ENCODE measurements at places on chromosomes 1 and 21.

DNA sequence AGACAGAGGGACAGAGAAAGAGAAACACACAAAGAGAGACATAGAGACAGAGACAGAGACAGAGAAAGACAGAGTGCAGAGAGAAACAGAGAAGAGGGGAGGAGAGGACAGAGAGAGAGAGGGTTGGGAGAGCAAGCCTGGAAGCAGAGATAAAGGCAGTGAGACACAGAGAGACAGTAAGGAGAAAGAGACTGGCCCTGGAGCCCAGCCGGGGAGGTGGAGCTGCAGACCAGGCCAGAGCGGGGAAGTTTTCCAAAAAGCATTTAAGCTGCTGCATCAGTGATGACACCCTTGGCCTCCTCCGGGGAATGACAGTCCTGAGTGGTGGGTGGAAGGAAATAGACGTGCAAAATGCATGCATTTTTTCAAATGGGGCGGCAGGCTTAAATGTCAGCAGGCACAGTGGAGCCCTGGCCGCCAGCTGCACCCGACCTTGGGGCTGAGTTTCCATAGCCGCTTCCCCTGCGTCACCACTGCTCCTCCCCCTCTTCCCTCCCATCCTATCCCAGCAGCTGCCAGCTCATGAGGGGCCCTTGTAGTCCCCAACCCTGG lies 95.4 kb upstream of the KLHDC7A start:
- no peak for DNase-seq

DNA sequence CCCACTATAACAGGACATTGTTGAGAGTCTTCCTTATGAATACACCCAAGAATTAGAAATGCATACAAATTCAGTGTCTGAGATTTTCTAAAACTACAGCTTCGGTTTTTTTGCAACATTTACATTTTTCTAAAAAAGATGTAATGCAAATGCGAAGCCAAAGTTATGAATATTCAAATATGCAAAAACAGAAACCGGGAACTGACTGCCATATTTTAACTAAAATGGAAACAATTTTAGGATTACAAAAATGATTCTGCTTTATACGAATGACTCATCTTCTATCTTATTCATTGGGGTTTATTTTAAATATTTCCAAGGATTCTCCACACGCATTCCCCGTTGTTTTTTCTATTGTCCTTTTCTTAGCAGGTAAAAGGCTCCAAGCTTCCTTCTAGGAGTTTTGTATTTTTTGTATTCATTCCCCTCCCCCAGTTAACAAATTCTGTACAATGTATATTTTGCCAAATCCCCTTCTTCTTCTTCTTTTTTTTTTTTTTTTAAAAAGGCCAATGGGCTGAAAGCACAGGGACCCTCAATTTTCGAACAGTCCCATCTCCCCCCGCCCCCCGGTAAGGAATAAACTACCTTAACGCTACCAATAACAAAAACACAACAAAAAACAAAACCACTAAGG lies 1.0 kb downstream of the ARPC5 start:
- no peak for DNase-seq

DNA sequence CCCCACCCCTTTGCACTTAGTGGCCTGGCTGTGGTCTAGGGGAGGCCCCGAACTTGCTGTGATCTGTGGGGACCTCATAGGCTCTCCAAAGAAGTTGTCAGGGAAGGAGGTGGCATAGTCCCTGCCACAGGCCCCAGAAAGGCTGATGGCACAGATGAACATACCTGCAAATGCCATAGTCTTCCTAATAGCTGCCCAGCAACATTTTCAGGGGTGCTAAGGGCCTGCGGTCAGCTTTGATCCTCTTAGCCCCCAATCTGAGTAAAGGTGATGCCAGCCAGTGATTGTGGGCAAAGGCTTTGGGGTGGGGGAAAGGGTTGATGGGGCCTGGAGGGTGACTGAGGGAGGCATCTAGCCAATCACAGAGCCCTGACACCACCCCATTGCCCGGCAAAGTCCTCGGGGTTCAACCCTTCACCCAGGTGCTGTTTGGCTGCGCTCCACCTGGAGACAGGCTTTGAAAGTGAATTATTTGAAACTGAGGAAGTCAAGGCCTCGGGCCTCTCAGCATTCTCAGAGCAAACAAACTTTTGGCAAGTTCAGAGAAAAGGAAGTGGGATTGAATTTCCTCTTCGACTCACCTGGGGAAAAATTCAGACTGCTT lies 35.8 kb downstream of the PAX7 start:
- no peak for DNase-seq

GRCh38 chr1:113053344-113054126 lies 19.5 kb upstream of the LRIG2 start:
- DNase-seq, result no peak

DNA sequence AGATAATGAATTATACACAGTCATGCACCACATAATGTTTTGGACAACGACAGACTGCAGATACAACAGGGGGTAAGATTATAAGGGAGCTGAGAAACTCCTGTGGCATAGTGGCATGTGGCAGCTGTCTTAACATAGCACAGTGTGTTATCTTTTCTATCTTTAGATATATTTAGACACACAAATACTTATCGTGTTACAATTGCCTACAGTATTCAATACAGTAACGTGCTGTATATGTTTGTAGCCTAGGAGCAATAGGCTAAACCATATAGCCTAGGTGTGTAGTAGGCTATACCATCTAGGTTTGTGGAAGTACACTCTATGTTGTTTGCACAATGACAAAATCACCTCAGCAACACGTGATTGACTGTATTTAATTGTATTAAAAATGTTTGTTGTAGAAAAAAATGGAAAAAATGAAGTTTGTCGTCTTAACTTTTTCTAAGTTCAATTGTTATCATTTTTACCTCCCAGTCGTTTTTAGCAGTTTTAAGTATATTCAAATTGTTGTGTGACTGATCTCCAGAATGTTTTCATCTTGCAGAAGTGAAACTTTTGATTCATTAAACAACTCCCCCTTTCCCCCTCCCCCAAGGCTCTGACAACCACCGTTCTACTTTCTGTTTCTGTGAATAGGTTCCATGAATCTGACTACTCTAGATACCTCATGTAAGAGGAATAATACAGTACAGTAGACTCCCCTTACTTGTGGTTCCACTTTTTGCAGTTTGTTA lies 351.0 kb upstream of the B3GALT2 start:
- no peak for DNase-seq

- DNase-seq, result no peak
These were observed 391 bp upstream of the LDLRAP1 start for GRCh38 chr1:25543005-25543424.

Data from HTR-8/SVneo (cell line).